ENCODE measurements at places on chromosomes 13 and 19.
A peak's percentile ranks its signal among the peaks of the same experiment; 100 is the strongest.

- no peak for DNase-seq
Measured at GRCh38 chr19:275958-276646, 15.1 kb downstream of the PLPP2 start.

- no peak for DNase-seq
Measured at GRCh38 chr13:36992362-36992761, 6.8 kb downstream of the ALG5 start.

DNA sequence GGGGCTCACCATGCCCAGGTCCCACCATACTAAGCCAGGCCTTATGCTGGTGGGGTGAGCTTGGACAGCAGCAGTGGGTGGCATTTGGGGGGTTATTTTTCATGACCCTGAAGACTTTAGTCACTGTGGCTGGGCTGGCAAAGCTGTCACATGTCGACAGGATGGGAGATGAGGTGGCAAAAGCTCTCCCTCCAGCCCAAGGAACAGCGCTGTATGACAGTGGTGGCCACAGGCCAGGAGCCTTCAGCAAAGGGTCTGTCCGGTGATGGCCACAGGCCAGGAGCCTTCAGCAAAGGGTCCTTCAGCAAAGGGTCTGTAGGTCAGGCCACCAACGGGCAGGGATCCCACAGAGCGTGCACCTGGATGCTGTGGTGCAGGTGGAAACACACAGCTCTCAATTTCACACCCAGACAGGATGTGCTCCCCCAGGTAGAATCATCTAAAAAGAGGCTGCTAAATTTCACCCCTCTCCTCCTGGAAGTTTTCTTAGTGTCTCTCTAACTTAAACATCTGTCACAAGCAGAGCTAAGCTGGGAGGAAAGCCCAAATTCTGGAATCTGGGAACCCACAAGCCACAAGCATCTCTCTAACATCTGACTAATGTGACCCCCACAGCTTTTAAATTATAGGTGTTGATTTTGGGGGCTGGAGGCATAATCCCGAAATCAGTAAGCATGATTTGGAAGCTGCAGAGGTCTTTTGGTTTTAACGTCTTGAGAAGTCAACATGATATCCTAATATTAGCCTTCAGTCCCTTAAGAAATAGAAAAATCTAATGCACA, 23.0 kb downstream of the COL4A1 start:
- peak; percentile 76 for DNase-seq

DNA sequence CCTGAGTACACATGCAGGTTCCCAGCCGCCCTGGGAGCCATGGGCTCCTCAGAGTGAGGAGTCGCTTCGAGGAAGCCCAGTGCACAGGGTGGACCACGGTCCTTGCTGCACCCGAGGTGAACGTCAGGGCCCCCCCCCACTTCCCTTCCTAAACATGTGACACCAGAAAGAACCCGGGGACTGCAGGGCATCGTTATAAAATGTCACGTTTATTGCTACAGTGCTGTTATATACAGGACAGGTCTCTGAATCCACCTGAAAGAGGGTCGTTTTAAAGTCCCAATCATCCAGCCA, 3.8 kb upstream of the UQCR11 start:
- DNase-seq: no peak

DNA sequence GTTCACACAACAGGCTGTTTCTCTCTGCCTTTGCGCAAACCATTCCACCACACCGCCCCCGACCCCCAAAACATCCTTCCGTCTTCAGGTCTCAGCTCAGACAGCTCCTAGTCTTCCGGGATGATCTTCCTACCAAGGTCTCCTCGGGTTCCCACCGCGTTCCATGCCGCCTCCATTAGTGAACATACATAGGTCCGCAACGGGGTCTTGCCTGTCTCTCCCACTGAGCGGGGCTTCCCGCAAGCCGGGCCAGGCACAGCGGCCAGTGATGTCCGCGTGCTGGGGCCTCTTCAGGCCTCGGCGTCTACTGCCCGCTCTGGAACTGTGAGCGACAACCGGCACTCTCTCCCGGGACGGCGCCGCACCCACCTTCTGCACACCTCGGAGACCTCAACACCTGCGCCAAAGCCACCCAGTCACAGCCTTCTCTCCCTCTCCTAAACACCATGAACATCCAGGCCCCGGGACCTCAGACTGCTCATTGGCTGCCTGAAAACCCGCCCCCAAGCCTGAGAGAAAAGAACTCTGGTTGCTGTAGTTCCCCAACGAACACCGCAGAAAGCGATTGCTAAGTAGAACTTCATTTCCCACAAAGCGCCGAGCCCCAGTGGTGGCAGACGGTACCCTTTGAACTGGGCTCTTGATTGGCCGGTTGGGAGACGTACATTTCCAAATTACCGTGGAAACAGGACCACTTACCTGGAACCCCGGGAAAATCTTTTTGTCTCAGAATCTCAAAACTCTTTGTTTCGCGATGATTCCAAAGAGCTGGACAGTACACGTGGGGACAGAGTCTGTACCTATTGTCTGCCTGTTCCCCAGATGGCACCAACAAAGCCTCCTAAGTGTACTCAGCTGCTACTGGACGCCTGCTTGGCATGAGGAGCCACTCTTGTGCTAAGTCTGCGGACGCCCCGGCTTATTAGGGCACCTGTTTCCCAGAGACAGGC, 9.5 kb downstream of the DYRK1B start:
- DNase-seq: peak; percentile 90

GRCh38 chr13:93558637-93559036, 332.0 kb downstream of the GPC6 start:
- no peak for DNase-seq
